ENCODE measurements at places on chromosomes 7 and 10.

- no peak for DNase-seq
Observed at GRCh38 chr7:73865738-73866445, 4.9 kb downstream of the TMEM270 start.

DNA sequence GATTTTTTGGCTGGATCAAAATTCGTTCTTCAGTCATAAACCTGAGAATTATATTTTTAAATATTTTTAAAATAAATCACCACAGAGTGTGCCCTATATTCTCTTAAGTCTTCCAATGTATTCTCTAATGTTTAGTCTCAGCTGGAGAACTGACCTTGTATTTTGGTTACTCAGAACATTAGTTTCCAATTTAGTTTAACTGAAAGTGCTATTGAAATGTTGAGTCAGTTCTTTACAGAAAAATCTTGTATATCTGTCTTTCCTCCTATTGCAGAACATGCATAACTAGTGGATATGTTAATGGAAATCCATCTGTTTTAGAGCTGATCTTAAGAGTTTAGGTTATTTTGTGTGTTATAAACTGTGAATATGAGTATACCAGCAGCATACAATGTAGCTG is 422.7 kb upstream of the IGFBP3 start:
- no peak for DNase-seq

DNA sequence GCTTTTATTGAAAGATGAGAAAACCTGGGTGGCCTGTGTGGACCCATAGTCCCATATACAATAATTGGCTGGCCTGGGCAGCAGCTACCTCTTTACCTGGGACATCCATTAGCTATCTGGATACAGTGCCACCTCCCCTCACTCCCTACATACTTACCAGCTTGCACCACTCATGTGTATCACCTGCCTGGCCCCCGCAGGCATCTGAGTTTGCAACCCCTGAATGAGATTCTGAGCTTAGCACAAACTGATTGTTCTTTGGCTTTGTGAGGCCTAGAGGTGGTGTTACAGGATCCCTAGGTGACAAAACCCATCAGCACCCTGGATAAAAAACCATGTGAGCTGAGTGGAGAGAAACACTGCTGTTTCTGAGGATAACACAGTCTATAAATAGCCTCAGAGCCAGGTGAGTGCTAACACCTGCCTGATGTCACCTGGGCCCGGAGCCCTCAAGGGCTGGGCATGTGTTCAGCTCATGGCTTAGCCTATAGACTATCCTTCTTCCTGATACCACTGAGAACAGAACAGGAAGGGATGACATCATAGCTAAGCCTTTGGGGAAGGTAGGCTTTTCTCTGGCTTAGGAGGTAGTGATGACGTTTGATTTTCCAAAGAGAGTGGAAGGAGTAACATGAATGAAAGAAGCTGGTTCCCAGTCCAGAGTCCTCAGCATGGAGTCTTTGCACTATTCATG is 2.6 kb upstream of the PPIF start:
- no peak for DNase-seq

DNA sequence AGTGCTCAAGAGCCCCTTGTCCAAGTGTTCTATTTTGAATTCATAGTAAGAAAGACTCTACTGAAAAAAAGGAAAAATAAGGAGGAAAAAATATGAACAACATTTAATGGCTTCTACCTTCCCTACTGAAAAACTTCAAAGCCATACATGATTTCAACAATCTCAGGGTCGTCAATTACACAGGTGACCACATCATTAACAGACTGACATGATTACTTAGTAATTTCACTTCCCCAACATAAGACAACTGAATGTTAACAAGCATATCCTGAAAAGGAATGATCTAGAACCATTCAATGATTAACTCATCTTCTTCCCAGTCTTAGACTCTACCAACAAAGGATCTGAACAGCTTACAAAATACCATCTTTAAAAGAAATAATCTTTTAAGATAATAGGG is 34.8 kb downstream of the MEOX2 start:
- DNase-seq, result no peak

DNA sequence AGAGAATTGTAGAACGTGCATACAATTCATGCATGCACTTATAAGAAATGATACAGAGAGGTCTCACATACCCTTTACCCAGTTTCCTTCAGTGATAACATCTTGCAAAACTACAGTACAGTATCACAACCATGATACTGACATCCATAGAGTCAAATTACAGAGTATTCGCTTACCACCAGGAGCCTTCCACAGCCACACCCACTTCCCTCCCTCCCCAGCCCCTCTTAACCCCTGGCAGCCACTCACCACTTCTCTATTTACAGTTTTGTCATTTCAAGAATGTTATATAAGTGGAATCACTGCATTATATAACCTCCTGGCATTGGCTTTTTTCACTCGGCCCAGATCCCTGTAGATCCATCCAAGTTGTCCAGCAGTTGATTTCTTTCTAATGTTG is 143.8 kb downstream of the ZNF248 start:
- no peak for DNase-seq

GRCh38 chr10:25226775-25227682 is 52.2 kb downstream of the GPR158 start:
- DNase-seq, result no peak

DNA sequence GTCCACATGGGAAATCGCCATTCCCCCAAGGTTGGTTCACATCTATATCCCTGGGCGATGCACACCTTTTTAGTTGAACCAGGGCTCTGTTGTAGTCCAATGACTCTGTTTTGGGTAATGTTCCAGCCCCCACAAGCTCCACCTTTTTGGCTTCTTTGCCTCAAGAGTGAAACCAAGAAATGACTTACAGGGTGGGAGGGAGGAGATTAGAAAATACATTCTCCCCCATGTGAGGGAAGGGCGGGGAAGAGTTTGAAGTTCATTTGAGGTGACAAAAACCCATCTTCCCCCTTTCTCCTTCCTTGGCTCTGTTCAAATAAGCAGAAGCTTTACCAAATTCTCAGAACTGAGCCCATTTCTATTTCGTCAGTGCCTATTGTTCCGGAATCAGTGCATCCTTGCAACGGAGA is 82.8 kb downstream of the GATA3 start:
- DNase-seq, result no peak

DNA sequence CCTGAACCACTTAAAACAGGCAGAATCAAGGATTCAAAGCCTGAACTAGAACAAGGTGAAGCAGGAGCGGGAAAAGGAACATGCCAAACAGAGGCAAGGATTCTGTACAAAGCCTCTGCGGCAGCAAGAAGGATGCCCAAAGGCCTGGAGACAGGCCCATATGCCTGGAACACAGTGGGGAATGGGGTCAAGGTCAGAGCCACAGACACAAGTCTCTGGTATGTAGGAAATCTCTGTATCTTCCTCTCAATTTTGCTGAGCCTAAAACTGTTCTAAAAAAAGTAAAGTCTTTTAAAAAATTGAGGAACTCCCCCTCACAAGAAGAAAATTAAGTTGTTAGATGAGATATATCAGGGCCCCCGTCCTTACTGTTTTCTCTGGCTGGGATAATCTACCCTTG is 175.9 kb upstream of the GHITM start:
- no peak for DNase-seq

GRCh38 chr10:121041906-121042305 is 190.7 kb downstream of the WDR11 start:
- DNase-seq, result no peak

DNA sequence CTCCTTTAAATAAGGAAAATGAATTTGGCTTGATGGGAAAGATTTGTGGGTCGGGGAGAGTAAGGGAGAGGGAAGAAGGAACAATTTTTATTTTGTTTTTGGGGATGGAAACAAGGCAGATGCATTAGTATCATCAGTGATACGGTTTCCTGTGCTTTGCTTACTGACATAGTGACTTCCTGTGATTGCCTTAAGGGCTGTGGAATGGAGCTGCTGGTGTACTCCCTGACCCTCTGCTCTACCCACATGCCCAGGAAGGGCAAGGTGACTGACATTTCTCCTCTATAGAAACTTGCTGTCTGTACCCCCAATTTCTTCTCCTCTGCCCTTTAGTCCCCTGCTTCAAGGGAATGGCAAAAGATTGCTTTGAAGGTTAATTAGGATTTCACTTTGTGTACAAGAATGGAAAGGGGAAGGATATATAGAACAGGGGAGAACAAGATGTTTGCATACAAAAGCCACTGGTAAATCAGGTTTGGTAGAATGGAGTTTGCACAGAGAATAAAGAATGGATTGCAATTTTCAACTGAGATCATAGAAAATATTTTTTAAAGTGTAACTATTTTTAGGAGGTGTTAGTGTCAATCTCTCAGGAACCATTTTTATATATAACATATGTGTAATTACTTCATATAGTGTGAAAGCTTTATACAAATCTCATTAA is 129.0 kb upstream of the AGR3 start:
- no peak for DNase-seq

- DNase-seq, result no peak
Observed at GRCh38 chr10:103678178-103678526, 177.2 kb downstream of the SH3PXD2A start.

GRCh38 chr7:27164367-27165088 is 809 bp downstream of the HOXA9 start:
- no peak for DNase-seq

- DNase-seq, result no peak
Observed at GRCh38 chr7:37068038-37068437, 343.7 kb upstream of the AOAH start.

GRCh38 chr7:2604608-2605174 is 27.1 kb upstream of the TTYH3 start:
- no peak for DNase-seq

DNA sequence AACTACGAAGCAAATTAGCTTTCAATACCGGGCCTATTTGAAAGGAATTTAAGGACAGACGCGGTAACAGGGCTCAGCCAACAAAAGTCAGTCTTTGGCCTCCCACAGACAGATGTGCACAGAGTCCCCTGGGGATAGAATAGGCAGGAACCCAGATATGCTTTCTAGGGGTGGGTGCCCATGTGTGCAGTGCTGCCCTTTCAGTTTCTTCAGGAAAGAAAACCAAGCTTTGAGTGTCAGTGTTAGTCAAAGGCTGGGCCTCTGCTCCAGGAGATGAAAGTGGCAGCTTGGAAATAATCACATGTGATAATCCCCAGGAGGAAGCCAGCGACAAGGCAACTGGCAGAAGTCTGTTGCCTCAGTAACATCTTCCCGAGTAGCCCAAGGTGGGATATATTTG is 43.8 kb upstream of the CSTF2T start:
- no peak for DNase-seq

GRCh38 chr10:130985158-130985753 is 326.3 kb downstream of the TCERG1L start:
- DNase-seq, result no peak

DNA sequence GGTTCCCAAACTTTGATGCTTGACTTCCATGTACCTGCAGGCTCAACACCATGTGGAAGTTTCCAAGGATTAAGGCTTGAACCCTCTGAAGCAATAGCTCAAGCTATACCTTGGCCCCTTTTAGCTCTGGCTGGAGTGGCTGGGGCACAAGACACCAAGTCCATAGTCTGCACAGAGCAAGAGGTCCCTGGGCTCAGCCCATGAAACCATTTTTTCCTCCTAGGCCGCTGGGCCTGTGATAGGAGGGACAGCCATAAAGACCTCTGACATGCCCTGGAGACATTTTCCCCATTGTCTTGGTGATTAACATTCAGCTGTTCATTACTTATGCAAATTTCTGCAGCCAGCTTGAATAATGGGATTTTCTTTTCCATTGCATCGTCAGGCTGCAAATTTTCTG is 14.4 kb downstream of the DGKI start:
- DNase-seq, result no peak

DNA sequence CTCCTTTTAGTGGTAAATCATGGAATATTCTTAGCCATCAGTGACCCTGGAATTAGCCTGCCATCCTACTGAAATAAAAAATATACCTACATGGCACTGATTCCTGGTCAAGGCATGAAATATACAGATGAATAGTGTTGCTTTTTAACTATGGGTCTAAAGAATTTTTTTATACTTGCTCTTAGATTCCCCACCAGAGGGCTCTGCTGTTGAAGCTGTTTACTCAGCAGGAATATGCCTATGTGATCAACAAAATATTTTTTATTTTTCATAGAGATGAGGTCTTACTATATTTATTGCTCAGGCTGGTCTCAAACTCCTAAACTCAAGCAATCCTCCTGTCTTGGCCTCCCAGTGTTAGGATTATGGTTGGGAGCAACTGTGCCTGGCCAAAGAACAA is 13.5 kb downstream of the ZC3HC1 start:
- DNase-seq, result no peak

GRCh38 chr10:78828647-78829539 is 239.9 kb upstream of the ZMIZ1 start:
- DNase-seq, result no peak

GRCh38 chr10:87712913-87713616 is 53.4 kb downstream of the PAPSS2 start:
- DNase-seq, result no peak

DNA sequence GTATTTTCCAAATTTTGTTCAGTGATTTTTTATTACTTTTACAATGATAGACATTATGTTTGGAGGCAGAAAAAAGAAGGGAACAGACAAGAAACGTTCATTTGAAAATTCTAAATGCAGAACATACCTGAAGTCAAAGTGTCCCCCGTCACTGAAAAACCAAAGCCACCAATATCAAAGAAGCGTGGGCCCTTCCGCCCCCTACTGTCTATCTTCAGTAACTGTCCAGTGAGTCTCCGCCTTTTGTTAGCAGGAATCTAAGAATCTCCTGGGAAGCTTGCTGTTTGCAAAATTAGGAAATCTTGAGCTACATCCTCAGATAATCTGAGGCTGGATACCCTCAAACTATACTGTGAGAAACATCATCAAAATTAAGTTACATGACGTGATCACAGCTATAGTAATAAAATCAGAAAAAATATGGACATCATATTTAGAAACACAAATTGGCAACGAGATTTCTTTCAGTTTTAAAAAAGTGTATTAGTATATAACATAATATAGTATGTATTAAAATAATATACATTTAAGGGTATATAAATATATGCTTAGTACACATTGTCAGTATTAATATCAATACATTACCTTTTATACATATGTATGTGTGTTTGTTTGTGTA is 169.3 kb upstream of the AKR1E2 start:
- peak; percentile 11 for DNase-seq

DNA sequence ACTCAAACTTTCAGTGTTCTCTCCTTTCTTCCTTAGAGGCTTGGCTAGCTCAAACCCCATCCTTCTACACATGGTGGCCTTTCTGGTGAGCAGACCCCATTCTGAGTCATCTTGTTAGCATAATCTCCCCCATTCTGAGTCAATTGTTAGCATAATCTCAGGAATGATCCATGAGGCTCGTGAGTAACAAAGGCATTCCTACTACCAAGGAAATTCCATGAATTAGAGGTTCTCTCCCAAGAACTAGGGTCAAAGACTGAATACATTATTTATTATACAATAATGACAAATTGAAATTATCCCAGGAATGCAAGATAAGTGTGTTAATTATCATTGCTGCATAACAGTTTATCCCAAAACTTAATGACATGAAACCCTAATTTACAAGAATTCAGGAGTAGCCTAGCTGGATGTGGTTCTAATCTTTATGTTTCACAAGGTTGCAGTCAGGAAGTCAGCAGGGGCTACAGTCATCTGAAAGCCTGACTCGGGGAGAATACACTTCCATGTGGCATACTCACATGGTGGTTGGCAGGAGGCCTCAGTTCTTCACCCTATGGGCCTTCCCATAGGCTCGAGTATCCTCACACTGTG is 100.2 kb downstream of the MMRN2 start:
- peak; percentile 15 for DNase-seq

- no peak for DNase-seq
Observed at GRCh38 chr10:108069096-108069495, 904.6 kb upstream of the SORCS1 start.

- DNase-seq, result no peak
Observed at GRCh38 chr10:112588225-112588990, 141.4 kb downstream of the VTI1A start.
